Stimulated activated CD8-positive, alpha-beta memory T cell treated with anti-CD3 and anti-CD28 coated beads, Interleukin-4, amount 100 ng/mL, for 24 hours (primary cell): ENCODE measurements at places on chromosomes 11 and 22.
A peak's percentile ranks its signal among the peaks of the same experiment; 100 is the strongest.

GRCh38 chr11:72112978-72113808 is 698 bp upstream of the ANAPC15 start:
- DNase-seq, result no peak

DNA sequence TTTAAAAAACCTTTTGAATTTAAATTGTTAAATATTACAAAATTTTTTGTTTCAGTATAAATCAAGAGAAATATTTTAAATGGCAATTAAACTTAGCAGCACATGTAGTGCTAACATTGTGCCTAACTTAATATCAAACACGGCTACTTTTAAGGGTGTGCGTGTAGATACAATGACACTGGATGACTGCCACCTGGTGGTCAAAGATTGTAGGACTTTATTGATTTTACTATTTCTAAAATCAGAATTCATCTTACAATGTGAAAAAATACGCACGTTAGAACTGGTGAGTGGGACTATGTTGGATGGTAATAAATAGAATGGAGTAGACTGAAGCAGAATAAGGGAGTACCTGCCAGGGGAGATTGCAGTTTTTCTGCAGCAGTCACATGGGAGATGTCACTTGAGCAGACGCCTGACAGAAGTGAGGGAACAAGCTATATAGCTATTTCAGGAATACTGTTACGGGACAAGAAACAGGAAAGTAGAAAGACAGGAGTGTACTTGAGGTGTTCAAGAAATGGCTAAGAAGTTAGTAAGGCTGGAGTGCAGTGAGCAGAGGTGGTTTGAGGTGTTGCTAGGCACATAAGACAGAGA is 52.9 kb downstream of the UVRAG start:
- no peak for DNase-seq

DNA sequence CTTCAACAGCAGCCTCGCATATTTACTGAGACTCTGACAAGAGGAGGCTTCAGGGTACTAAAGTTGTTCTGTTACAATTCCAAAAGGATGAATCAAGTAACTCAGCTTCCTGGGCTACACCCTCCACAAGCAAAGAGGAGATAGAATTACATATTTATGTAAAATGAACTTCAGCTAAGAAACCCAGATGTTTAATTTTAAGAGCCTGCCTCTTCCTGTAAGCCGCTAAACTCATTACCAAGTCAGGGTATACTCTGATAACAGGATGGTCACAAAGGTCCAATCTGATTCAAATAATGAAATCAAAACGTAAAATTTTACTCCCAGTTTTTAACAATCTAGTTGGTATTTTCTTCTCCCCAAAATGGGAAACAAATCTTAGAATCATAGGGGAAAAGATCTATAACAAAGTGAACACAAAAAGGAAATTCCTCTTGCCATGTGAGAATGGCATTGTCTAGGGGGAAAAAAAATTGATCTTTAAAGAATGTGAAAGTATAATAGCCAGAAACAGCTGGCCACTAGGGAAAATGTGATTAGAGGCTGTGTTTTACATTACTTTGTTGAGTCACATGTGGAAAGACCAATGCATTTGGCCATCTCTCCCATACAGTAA is 30.9 kb downstream of the CHEK2 start:
- DNase-seq, result no peak

GRCh38 chr22:19799322-19800190 is 39.0 kb downstream of the TBX1 start:
- DNase-seq, result no peak

DNA sequence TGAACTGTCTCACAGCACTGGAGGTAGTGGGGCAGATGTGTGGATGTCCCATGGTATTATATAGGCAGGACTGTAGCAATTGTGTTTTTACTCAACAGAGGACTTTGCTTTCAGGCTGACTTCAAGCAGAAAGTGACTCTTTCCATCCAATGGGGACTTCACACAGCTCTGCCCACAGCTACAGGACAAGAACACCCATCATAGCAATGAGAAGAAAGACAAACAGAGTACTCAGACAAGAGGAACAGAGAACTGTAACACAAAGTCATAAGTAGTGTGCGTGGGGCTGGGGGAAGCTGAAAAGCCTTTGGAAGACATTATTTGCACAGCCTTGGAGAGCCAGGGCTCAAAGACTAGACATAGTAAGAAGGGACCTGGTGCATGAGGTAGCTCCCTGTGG is 70.3 kb downstream of the CCDC81 start:
- no peak for DNase-seq

GRCh38 chr11:121134741-121135312 is 33.8 kb downstream of the TECTA start:
- DNase-seq, result no peak

DNA sequence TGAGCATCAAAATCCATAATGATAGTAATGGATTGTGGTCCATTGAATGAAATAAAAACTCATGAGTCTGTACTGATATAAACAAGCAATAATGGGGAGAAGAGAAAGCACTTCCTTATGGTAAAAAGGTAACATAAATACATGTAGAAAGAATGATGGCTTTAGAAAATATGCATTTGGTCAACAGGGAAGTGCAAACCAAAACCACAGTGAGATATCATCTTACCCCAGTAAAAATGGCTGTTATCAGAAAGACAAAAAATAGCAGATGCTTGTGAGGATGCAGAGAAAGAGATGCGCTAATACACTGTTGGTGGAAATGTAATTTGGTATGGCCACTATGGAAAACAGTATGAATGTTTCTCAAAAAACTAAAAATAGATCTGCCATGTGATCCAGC is 6.9 kb upstream of the MMP20 start:
- DNase-seq, result no peak

GRCh38 chr11:75276686-75277085 is 36.1 kb downstream of the TPBGL start:
- DNase-seq, result no peak

GRCh38 chr11:93767018-93767417 is 17.1 kb upstream of the MED17 start:
- DNase-seq, result no peak

DNA sequence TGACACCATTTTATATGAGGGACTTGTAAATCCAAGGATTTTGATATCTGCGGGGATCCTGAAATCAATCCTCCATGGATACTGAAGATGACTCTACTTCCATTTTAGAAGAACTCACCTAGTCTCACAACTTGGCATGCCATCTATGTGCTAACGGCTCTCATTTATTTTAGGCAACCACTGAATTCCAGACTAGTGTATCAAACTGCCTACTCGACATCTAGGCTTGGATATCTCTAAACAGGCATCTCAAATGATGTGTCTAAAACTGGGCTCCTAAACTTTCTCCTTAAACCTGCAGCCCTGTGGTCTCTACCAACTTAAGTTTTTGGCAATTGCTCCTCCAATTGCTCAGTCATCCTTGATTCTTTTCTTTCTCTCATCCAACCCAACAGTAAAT is 31.2 kb upstream of the CLNS1A start:
- DNase-seq, result no peak

GRCh38 chr11:13440100-13440855 is 22.7 kb downstream of the BTBD10 start:
- DNase-seq, result no peak

GRCh38 chr11:747158-748006 is at the start of gene TALDO1:
Gene TALDO1, plus strand, starts transcription at chr11:747464. Its CDS starts 18 bp downstream, at chr11:747482.
- DNase-seq, result peak; percentile 83

DNA sequence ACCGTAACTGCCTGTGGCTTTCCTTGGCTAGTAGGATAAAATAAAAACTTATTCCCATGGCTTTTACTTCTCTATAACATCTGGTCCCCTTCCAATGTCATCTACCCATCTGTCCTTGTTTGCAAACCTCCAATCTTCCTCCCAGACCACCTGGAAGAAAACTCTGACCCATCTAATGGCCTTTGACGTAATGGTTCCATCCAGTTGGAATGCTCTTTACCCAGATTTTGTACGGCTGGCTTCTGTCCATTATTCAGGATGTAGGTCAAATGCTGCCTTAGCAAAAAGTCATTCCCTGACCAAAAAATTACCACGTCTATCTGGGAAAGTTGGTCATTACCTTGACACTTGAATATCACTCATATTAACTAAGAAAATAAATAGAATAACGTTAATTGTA is 577.9 kb upstream of the ANO5 start:
- no peak for DNase-seq

DNA sequence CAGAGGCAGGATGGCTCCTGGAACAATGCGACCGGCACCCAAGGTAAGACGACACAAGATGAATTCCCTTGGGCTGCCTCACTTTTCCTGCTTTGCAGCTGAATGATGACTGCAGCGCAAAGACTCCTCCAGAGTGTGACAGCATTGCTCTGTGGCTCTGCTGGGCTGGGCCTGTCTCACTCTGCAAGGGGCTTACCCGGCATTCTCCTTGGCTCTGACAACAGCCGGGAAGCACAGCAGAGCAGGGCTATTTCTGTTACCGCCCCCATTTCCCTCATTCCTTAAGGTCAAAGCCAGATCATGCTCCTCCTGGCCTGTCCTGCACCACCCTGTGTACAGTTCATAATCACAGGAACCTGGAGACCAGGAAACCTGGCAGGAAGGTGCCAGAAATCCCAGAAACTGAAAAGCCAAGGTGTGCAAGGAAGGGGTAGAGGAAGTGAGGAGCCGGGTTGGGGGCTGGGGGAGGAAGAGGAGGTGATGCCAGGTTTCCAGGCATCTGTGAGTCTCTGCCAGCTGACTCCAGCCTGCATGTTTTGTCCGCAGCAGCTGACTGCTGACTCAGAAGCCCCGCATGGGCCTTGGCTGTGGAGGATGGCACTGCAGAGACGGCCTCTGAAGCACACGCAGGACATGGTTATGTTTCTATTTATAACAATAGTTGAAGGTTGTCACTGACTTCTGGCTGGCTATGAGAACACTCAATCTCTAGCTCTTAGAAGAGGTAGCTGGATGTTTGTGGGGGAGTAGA is 113.6 kb downstream of the MICAL3 start:
- DNase-seq, result no peak

DNA sequence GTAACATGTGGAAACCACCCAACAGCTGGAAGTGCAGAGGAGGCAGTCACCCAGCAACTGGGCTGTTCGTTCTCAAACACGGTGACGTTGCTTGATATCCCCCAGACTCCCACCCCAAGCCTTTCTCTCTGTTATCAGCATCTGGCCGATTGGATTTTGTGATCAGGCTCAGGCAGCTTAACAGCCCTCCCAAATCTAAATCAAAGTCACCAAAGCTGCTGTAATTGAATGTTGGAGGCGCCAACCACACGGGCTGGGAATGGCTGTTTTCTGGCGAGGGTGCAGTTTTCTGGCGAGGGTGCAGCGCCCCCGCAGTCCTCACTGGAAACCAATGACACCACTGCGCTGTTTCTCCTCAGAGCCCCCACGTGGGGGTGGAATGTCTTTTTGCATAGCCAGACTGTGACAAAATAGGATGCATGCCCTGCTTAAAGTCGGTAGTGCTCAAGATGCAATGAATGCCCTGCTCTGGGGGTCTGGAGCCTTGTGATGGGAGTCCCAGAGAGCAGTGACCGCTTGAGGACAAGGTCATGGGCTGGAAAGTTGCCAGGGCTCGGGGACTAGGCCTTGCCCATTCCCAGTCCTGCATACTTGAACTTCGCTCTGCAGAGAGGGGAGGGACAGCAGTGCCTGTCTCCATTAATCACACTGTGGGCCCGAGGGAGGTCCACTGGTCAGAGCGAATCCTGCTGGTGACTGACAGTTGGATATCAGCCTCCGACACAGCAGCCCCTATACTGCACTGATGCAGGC is 105.3 kb downstream of the MORC2 start:
- no peak for DNase-seq
